BE2C (cell line): ENCODE measurements at places on chromosomes 11 and 22.

- no peak for DNase-seq
Measured at GRCh38 chr11:35143297-35144135, 4.5 kb downstream of the CD44 start.

GRCh38 chr11:72075109-72075508 lies 5.2 kb downstream of the NUMA1 start:
- no peak for DNase-seq

DNA sequence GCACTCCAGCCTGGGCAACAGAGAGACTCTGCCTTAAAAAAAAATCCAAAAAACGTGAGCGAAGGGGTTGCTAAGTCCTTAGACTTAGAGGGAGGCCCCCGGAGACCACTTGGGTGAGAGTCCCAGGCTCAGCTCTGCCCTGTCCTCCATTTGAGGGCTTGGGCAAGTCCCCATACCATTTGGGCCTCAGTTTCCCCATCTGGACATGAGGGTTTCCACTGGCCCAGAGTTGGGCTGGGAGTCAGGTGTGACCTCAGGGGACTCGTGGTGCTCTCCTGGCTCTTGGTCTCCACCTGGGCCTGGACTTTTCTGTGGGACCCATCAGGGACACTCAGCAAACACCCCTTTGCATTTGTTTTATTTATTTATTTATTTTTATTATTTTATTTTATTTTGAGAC lies 35.2 kb upstream of the CSNK1E start:
- no peak for DNase-seq

DNA sequence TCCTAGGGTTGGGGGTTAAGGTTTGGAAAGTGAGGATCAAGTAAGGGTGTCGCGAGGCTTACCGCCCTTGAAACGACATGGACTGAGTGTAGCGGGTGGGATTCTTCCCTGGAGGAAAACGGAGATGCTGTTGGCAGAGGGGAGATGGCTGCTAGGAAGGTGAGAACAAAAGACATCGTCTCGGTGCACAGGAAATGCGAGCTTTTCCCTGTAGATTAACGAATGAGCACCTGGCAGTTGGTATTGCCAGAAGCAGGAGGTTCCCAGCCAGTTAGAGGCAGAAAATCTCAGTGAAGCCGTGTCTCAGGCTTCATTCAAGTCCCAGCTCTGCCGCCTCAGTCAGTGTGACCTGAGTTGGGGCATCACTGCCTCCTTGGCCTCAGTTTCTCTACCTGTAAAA lies 1.4 kb upstream of the LHFPL7 start:
- no peak for DNase-seq

- DNase-seq, result no peak
Measured at GRCh38 chr11:75725547-75726320, 8.1 kb downstream of the MOGAT2 start.

DNA sequence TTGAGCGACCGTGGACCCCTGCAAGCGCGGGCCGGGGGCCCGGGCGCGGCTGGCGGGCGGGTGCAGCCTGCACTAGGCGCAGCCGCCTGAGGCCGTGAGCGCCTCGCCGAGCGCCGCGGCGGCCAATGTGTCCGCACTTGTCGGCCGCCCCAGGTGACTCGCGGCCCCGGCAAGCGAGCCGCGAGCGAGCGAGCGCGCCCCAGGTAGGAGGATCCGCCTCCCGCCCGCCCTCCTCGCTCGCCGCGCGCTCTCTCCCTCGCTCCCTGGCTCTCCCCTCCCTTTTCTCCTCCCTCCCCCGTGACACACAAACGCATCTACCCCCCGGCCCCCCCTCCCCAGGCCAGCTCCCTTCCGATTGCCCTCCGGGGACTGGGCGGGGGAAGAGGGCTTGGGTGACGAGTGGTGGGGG lies at the start of gene WNT7B:
WNT7B (minus strand) TSS at position 160 of the 409 bp plus-strand sequence. CDS start 408 bp downstream, outside the sequence.
- no peak for DNase-seq

- DNase-seq, result no peak
Measured at GRCh38 chr11:125454047-125454446, 42.0 kb downstream of the FEZ1 start.

- no peak for DNase-seq
Measured at GRCh38 chr11:22415476-22415875, 77.3 kb downstream of the SLC17A6 start.

DNA sequence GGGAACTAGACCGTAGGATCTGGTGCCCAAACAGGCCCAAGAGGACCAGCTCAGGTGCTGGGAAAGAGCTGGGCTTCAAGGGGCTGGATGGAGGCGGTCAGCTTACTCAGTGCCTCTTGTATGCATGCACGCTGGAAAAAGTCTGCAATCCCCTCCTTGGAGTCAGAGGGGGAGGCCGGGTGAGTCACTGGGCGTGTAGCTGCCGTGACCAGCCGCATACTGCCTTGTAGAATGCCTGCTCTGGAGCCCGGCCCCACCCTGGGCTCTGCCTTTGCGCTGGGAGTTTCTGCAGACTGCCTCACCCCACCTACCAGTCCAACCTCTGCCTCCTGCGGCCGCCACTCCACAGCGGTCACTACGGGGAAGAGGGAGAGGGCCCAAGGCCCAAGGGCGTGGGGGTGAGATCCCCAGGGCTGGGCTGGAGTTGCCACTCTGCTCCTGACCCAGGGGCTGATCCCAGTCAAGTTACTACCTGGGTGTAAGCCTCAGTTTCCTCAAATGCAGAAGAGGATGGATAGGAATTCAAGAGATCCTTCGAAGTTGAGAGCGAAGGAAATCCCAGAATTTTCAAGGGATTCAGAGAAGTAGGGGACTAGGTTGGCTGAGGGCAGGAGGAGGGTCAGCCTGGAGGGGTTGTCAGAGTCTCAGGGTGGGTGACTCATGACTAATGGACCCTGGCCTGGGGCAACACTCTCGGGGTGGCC lies 4.2 kb downstream of the MRGPRF start:
- DNase-seq, result peak; percentile 52

DNA sequence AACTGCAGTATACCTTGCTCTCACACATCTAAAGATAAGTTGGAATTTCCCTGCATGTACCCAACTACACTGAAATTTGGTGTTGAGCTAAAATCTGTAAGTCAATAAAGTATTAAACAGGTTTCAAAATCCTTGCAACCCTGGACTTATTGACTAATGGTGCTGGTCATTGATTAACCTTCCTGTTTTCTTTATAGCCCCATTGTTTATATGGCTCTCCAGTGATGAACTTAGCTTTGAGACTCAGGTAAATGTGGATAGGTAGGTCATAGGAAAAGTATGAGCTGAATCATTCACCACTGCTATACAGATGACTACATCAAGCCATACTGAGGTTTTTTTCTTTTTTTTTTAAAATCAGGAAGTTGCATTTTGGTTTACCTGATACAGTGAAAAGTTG lies 132.7 kb downstream of the FAT3 start:
- DNase-seq, result no peak

- no peak for DNase-seq
Measured at GRCh38 chr11:117092951-117093590, 5.2 kb downstream of the SIK3 start.

DNA sequence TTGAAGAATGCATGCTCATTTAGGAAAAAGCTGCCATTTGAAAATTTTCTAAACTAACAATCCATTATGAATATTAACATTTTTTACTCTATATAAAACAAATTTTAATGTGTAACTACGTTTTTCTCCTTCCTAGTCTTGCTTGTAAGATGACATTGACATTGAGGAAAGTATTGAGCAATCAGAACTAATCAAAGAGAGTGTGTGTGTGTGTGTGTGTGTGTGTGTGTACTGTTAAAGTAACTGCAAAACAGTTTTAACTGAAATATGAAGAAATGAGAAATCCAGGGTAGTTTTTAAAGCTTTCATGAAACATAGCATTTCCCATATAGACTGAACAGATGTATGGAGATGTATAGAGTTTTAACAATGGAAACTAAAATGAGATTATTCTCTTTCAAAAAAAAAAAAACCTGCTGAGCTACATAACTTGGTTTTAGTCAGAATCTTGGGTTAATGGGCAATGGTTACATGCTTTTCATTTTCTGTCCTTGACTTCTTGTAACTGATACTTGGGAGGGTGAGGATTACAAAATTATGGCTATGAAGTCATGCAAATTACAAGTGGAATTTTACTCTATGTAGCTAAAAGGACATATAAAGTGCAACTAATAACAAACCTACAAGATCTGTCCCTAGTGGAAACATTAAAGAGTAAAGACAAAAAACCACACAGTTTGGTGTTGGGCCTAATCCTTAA lies 2.0 kb downstream of the PDGFD start:
- no peak for DNase-seq

GRCh38 chr11:48122656-48123055 lies 94.0 kb upstream of the OR4B1 start:
- DNase-seq, result no peak

DNA sequence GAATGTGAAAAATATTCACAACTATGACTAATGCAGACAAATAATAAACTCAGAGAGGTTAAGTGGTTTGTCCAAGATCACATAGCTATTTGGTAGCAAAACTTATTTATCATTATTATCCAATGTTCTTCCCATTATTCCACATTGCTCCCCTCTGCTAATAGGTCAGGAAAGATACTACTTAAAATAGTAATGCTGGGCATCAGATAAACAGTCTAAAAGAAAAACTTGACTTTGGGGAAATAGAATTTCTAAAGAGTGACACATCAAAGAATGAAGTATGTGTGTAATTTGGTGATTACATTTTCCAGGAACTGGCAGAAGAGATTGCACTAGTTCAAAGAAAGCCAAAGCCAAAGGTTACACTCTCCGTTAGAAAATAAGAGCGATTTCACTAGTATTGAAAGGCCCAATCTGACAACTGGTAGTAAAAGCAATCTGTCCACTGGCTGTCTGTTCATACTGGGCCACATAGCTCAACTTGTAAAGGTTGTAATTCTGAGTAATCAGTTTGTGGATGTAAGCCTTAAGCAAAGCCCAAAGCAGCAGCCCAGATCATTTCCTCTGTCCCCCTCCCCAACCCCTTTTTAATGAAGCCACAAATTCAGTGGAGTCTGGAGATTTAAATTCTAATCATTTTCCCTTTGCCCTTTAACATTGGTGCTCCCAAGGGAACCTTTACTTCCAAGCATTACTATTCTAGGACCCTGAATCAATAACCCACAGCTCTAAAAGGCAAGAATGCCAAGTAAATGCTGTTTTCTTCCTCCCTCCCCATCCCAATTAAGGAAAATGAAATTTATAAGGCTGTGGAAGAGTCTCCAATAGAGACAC lies 283.5 kb downstream of the TTC28 start:
- no peak for DNase-seq

GRCh38 chr11:75982309-75982708 lies 167.3 kb downstream of the UVRAG start:
- DNase-seq, result no peak

GRCh38 chr11:3767536-3767935 lies 29.8 kb downstream of the NUP98 start:
- DNase-seq, result no peak

DNA sequence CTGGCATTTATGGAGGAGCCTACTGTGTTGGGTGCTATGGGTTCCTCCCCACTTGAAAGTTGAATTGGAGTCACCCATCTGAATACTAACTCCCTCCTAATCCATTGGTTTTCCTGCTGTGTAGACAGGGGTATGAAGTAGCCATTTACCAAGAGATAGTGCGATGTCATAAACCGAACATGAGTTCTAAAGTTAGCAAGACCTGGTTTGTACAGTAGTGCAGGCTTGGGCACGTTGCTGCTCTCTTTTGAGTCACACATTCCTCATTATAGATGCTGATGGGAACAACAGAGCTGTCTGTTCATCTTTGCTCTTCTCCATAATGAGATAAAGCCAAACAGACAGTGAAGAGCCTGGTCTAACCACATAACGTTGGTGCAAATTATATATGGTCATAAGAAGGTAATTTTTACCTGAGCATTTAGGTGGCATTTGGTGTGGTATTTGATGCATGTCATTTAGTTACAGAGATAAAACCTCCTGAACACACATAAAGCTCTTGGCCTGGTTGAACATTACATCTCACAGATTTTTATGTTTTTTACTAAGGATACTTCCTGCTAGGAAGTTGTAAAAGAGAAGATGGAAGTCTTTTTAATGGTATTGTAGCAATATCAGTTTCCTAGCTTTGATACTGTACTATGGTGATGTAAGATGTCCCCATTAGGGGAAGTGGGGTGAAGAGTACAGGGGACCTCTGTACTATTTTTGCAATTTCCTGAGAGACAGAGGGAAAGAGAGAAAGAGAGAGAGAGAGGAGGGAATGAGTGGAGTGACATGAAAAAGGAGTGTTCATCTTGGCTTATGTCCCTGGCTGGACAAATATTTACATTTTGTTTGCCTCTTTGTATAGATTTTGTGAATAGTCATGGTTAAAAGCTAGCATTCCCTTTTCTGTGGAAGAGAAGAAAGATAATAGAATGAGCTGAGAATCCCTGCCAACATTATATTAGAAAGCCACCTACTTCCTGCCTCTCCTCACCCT lies 27.9 kb downstream of the GRAP2 start:
- DNase-seq, result no peak

GRCh38 chr11:128026596-128026995 lies 560.8 kb downstream of the ETS1 start:
- DNase-seq, result no peak

DNA sequence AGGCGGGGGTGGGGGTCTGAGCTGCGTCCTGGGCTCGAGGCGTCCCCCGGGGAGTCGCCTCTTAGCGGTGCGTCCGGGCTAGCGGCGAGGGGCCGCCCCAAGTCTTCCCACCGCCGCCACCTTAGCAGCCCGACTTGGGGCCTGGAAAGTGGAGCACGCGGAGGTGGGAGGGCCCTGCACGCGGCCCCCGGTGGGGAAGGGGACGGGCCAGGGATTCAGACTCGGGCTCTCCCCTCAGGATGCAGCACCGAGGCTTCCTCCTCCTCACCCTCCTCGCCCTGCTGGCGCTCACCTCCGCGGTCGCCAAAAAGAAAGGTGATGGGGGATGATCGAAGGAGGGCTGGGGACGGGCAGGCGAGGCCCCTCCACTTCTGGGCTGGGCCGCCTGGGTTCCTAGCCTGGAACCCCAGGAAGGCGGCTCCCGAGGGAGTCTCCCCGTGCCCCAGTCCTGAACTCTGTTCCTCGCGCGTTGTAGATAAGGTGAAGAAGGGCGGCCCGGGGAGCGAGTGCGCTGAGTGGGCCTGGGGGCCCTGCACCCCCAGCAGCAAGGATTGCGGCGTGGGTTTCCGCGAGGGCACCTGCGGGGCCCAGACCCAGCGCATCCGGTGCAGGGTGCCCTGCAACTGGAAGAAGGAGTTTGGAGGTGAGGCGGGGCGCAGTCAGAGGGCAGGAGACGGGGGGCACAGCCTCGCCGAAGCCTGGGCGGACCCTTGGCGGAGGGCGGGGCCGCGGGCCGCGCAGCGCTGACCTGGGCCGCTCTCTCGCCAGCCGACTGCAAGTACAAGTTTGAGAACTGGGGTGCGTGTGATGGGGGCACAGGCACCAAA lies 563 bp downstream of the MDK start:
- DNase-seq, result no peak

- DNase-seq, result peak; percentile 38
Measured at GRCh38 chr22:44130076-44130711, 50.5 kb upstream of the PARVG start.
